Central memory CD8-positive, alpha-beta T cell (primary cell): ENCODE measurements at places on chromosomes 3 and 15.
A peak's percentile ranks its signal among the peaks of the same experiment; 100 is the strongest.

- H3K36me3 ChIP-seq = no peaks in the 10 kb centered on the region
- peak; percentile 31 for DNase-seq
- peaks cover 10% of the 10 kb centered on the region for H3K4me1 ChIP-seq
- no peak overlapping the region for H3K4me3 ChIP-seq
- no peaks in the 10 kb centered on the region for H3K27me3 ChIP-seq
These were observed 203.8 kb downstream of the UACA start for GRCh38 chr15:70559265-70560239.

- H3K4me3 ChIP-seq = peak overlapping the region; percentile 98
- H3K27me3 ChIP-seq = no peaks in the 10 kb centered on the region
- peaks cover 39% of the 10 kb centered on the region for H3K4me1 ChIP-seq
- peaks cover 13% of the 10 kb centered on the region for H3K36me3 ChIP-seq
These were observed 461 bp downstream of the SECISBP2L start for GRCh38 chr15:49045751-49046219.

- no peaks in the 10 kb centered on the region for H3K4me1 ChIP-seq
- H3K36me3 ChIP-seq = peaks cover 1% of the 10 kb centered on the region
These were observed 4.3 kb upstream of the LTF start for GRCh38 chr3:46468753-46469600.

- H3K27me3 ChIP-seq = no peaks in the 10 kb centered on the region
- no peak for DNase-seq
- H3K27ac ChIP-seq = no peak overlapping the region
- no peaks in the 10 kb centered on the region for H3K4me1 ChIP-seq
- H3K4me3 ChIP-seq = no peak overlapping the region
These were observed 292.5 kb downstream of the ARPP21 start for GRCh38 chr3:35931867-35932266.

- no peak overlapping the region for H3K4me3 ChIP-seq
- H3K4me1 ChIP-seq = no peaks in the 10 kb centered on the region
- no peak for DNase-seq
- H3K27me3 ChIP-seq = peaks cover 17% of the 10 kb centered on the region
- no peak overlapping the region for H3K27ac ChIP-seq
These were observed 55.3 kb upstream of the NUDT16 start for GRCh38 chr3:131326307-131326706.

- no peak overlapping the region for H3K27ac ChIP-seq
- no peak overlapping the region for H3K4me3 ChIP-seq
- no peaks in the 10 kb centered on the region for H3K36me3 ChIP-seq
- H3K27me3 ChIP-seq = no peaks in the 10 kb centered on the region
- DNase-seq = no peak
These were observed 483.3 kb downstream of the TUSC7 start for GRCh38 chr3:117192888-117193287.

- no peaks in the 10 kb centered on the region for H3K27me3 ChIP-seq
- H3K27ac ChIP-seq = peak overlapping the region; percentile 97
- H3K4me1 ChIP-seq = peaks cover 72% of the 10 kb centered on the region
- H3K36me3 ChIP-seq = peaks cover 38% of the 10 kb centered on the region
These were observed 1.4 kb downstream of the SETD5 start for GRCh38 chr3:9398700-9399336.

GRCh38 chr3:65871305-65872141, 167.2 kb downstream of the MAGI1 start:
- no peak overlapping the region for H3K27ac ChIP-seq
- no peaks in the 10 kb centered on the region for H3K27me3 ChIP-seq
- no peaks in the 10 kb centered on the region for H3K36me3 ChIP-seq
- H3K4me3 ChIP-seq = no peak overlapping the region
- H3K4me1 ChIP-seq = no peaks in the 10 kb centered on the region
- DNase-seq = no peak

GRCh38 chr3:57154470-57155309, 10.5 kb downstream of the IL17RD start:
- no peak overlapping the region for H3K27ac ChIP-seq
- H3K4me3 ChIP-seq = no peak overlapping the region
- peaks cover 9% of the 10 kb centered on the region for H3K4me1 ChIP-seq
- no peak for DNase-seq
- no peaks in the 10 kb centered on the region for H3K36me3 ChIP-seq

DNA sequence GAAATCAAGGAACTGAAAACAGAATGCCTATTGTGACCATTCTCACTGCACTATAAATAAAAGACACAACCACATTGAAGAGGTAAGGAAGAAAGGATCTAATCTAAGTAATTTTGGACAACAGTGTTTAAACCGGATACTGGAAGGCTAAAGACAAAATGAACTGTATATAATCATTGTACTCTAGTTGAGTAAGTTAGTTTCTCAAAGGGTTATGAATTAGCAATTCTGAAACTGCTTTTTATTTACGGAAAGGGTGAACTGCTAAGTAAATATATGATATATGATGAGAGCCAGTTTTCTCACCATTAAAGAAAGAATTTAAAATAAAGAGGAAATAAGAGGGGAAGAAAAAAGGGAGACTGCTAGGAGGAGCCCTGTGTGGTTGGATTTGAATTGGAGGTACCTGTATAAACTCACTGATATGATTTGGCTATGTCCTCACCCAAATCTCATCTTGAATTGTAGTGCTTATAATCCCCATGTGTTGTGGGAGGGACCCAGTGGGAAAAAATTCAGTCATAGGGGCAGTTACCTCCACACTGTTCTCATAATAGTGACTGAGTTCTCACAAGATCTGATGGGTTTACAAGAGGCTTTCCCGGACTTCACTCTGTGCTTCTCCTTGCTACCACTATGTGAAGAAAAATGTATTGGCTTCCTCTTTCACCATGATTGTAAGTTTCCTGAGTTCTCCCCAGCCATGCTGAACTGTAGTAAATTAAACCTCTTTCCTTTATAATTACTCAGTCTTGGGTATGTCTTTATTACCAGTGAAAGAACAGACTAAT, 607.7 kb downstream of the PYDC2 start:
- H3K36me3 ChIP-seq = no peaks in the 10 kb centered on the region
- H3K4me1 ChIP-seq = no peaks in the 10 kb centered on the region
- H3K4me3 ChIP-seq = no peak overlapping the region
- no peak overlapping the region for H3K27ac ChIP-seq
- no peak for DNase-seq

DNA sequence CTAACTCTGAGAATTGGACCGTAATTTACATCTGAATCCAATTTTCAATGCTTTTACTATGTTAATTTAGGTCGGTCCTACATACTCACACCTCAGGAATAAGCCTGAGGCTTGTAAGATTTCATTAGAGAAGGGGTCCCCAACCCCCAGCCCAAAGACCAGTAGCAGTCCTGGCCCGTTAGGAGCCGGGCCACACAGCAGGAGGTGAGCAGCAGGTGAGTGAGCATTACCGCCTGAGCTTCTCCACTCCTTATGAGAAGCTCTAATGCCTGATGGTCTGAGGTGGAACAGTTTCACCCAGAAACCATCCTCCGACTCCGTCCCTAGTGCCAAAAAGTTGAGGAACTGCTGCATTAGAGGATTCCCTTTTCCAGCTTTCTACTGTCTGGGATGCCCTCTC, 757.3 kb downstream of the SI start:
- H3K4me3 ChIP-seq = no peak overlapping the region
- no peak for DNase-seq
- H3K36me3 ChIP-seq = no peaks in the 10 kb centered on the region

DNA sequence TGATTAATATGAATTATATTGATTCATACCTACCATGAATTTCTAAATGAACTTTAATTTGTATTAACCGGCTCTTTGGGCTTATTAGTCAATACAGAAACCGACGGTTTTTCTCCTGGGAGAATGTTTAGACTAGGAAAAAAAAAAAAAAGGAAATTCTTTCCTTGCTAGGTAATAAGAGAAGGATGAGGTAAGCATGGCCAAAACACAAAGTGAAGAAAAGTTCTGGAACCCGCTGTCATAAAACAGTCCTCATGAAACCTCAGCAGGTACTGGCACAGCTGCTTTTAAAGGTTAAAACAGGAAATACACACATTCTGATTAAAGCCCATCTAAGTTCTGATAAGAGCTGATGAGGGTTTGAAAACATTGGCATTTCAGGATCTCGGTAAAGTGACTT, 30.8 kb upstream of the PSTPIP1 start:
- no peak overlapping the region for H3K27ac ChIP-seq
- peaks cover 2% of the 10 kb centered on the region for H3K36me3 ChIP-seq
- H3K27me3 ChIP-seq = peaks cover 33% of the 10 kb centered on the region

GRCh38 chr3:134964226-134964625, 169.2 kb downstream of the EPHB1 start:
- no peak overlapping the region for H3K27ac ChIP-seq
- DNase-seq = no peak
- H3K4me3 ChIP-seq = no peak overlapping the region
- no peaks in the 10 kb centered on the region for H3K4me1 ChIP-seq

DNA sequence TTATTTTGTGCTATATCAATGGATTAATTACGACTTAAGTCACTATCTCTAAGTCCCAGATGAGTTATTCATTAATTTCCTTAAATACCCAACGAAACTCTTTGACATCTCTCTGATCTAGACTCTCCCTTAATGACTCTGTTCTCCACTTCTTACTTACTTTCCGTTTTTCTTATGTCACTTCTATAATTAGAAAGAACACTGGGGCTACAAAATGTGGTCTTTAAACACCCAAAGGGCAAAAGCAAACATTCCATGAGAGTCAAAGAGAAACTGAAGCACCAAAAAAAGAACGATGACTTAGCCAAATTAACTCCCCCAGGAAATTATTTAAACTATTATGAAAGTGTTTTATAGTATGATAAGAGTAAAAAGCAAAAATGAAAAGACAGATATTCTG, 166.4 kb upstream of the UBE2E2 start:
- no peaks in the 10 kb centered on the region for H3K27me3 ChIP-seq
- H3K36me3 ChIP-seq = no peaks in the 10 kb centered on the region

GRCh38 chr15:84987949-84988624, 6.4 kb downstream of the PDE8A start:
- peaks cover 49% of the 10 kb centered on the region for H3K4me1 ChIP-seq
- no peaks in the 10 kb centered on the region for H3K36me3 ChIP-seq
- no peak overlapping the region for H3K27ac ChIP-seq
- DNase-seq = no peak
- no peaks in the 10 kb centered on the region for H3K27me3 ChIP-seq
- no peak overlapping the region for H3K4me3 ChIP-seq

DNA sequence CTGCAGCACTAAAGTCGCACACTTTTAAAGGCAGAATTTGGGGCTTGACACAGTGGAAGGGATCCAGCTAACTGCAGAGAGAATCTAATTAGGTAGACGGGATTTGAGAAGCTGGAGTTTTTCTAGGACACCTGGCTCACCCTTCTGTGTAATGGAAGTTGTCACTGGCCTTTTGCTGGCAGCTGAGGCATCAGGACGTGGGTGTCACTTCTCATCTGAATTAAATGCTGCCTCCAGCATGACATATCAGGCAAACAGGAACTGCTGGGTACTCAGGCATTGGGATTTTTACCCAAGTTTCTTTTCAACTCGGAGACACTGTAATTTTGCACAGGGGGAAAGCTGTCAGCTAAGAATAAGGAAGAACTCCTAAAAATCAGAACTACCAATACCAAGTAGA, 861.9 kb upstream of the ARPP21 start:
- H3K36me3 ChIP-seq = no peaks in the 10 kb centered on the region
- no peaks in the 10 kb centered on the region for H3K4me1 ChIP-seq
- no peaks in the 10 kb centered on the region for H3K27me3 ChIP-seq
- H3K27ac ChIP-seq = no peak overlapping the region

GRCh38 chr3:98741121-98741716, 21.9 kb upstream of the ST3GAL6 start:
- H3K36me3 ChIP-seq = no peaks in the 10 kb centered on the region
- no peaks in the 10 kb centered on the region for H3K4me1 ChIP-seq
- H3K27me3 ChIP-seq = peaks cover 36% of the 10 kb centered on the region

- H3K4me1 ChIP-seq = no peaks in the 10 kb centered on the region
- no peaks in the 10 kb centered on the region for H3K27me3 ChIP-seq
- DNase-seq = no peak
- H3K27ac ChIP-seq = no peak overlapping the region
- no peak overlapping the region for H3K4me3 ChIP-seq
- H3K36me3 ChIP-seq = no peaks in the 10 kb centered on the region
These were observed 22.3 kb downstream of the IL5RA start for GRCh38 chr3:3087716-3088465.

DNA sequence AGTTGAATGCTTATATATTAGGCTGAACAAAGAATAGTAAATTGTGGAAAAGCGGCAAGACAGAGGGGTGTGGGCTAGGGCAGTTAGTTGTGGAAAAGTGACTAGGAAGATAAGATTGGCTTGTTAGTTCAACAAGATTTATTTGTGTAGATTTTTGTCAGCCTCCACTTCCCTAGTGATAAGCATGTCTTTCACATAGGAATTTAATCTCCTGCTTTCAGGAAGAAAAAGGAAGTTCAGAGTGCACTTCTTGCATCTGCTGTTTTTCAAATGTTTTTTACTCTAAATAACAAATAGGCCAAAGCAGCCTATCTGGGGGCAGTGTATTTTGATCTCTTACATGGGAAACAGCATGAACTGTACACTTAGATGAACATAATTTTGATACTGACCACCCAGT, 919.9 kb downstream of the NAALADL2 start:
- H3K4me1 ChIP-seq = no peaks in the 10 kb centered on the region
- no peak for DNase-seq
- no peaks in the 10 kb centered on the region for H3K27me3 ChIP-seq
- H3K36me3 ChIP-seq = no peaks in the 10 kb centered on the region
- no peak overlapping the region for H3K27ac ChIP-seq

DNA sequence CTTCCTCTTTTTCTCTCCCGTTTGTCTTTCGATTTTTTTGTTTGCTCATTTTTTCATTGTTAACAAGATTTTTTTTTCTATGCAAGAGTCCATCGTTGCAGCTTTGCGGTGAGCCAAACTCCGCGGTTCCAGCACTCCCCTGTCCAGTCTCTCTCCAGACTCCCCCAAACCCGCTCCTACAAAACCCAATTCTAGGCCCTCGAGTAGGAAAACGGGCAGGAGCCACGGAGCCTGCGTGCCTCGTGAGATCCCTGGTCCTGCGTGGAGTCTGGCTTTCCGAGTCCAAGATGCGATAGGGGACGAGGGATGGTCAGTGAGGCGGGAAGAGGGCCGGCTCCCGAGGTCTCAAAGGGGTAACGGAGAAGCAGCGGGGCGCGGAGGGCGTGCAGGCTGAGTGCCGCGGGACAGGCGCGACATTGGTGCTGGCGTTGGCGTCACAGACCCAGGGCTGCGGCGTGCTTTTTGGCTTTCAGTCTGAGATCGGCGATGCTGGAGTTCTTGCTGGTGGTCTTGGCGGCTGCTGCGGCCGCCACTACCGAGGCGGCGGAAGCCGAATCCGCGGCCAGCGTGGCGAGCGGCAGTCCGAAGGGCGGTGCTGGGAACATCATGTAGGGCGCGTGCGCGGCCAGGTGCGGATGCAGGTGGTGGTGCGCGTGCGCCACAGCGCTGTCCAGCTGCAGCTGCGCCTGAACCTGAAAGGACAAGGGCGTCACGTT, 8.5 kb downstream of the SHOX2 start:
- H3K4me3 ChIP-seq = peak overlapping the region; percentile 81
- peak; percentile 61 for DNase-seq
- peaks cover 81% of the 10 kb centered on the region for H3K27me3 ChIP-seq
- H3K36me3 ChIP-seq = peaks cover 10% of the 10 kb centered on the region
